ENCODE measurements at places on chromosomes 6 and 20.
A peak's percentile ranks its signal among the peaks of the same experiment; 100 is the strongest.

GRCh38 chr20:24659835-24660234 lies 190.4 kb downstream of the SYNDIG1 start:
- DNase-seq: no peak

GRCh38 chr20:11124849-11125505 lies 451.2 kb upstream of the JAG1 start:
- DNase-seq: no peak

GRCh38 chr6:149093643-149094042 lies 223.9 kb upstream of the TAB2 start:
- DNase-seq: no peak

DNA sequence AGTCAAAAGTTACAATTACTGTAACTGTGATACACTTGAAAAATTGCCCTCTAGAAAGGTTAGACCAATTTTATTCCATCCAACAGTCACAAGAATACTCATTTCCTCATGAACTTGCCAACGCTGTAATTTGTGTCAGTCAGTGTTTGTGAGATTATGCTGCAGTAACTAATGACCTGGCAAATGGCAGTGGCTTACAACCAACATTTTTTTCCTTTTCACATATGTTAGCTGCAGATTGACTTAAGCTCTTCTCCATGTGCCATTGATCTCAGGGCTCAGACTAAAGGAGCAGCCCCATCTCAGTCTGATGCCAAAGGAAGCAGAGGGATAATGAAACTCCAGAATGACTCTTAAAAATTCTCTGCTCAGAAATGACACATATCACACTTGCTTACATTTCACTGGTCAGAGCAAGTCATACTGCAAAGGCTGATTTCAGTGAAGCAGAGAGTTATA lies 92.3 kb upstream of the ELOVL5 start:
- DNase-seq: no peak

DNA sequence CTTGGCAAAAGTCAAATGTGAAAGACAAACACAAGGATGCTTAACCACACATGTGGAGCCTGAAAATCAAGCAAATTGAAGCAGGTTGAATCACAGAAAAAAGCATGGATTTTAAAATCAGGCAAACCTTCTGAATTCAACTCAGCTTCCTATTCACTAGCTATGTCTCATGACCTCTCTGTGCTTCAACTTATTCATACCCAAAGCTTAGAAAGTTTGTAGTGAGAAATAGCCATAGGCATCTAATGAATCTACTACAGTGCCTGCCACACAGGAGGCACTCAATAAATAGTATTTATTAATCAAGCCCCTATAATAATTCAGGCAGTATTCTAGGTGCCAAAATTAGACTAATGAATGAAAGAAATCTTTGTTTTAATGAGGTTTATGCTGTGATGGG lies 112.2 kb upstream of the TNFAIP3 start:
- DNase-seq: no peak

- peak; percentile 43 for DNase-seq
These were observed 138.8 kb downstream of the HIVEP1 start for GRCh38 chr6:12150812-12151432.

GRCh38 chr6:154232013-154232910 lies 124.3 kb downstream of the IPCEF1 start:
- DNase-seq: peak; percentile 40

DNA sequence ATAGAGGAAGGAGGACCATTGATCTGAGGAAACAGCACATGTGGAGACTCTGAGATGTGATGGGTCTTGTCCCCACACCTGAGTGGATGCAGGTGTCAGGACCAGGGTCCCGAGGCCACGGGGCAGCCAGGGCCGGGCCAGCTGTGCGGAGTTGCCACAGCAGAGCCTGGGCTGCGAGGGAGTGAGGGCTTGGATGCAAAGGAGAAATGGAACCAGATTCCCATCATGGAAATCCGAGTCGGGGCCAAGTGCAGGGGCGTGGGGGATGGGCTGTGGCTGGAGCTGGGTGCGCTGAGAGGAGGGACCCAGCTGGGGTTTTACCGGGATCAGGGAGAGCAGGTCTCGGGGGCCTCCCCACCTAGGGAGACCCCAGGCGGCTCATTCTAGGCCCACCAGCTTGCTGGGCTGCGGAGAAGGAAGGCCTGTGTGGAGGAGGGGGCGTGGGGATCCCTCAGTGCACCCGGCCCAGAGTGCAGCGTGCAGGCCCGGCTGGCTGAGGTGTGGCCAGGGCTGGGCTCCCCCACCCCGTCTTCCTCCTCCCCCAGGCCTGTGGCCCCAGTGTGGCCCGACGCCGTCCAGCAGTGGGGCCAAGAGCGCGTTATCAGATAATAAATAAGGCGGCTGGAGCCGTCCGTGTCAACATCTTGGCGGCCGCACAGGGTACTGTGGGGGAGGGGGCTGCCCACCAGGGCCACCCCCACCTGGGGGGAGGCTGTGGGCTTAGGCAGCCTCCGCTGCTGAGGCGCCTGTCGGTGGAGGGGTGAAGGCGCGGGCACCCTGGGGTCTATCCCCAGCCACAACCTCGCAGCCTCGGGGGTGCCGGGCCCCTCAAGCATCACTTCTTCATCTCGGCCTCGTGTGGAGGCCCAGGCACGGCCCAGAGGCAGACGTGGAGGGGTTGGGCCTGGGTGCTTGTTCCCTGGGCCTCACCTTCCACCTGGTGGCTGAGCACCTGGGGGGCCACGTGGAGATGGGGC lies 17.2 kb downstream of the GATA5 start:
- no peak for DNase-seq

- no peak for DNase-seq
These were observed 280.3 kb upstream of the JARID2 start for GRCh38 chr6:14965424-14966075.

GRCh38 chr20:23909390-23909789 lies 29.8 kb upstream of the CST5 start:
- no peak for DNase-seq

DNA sequence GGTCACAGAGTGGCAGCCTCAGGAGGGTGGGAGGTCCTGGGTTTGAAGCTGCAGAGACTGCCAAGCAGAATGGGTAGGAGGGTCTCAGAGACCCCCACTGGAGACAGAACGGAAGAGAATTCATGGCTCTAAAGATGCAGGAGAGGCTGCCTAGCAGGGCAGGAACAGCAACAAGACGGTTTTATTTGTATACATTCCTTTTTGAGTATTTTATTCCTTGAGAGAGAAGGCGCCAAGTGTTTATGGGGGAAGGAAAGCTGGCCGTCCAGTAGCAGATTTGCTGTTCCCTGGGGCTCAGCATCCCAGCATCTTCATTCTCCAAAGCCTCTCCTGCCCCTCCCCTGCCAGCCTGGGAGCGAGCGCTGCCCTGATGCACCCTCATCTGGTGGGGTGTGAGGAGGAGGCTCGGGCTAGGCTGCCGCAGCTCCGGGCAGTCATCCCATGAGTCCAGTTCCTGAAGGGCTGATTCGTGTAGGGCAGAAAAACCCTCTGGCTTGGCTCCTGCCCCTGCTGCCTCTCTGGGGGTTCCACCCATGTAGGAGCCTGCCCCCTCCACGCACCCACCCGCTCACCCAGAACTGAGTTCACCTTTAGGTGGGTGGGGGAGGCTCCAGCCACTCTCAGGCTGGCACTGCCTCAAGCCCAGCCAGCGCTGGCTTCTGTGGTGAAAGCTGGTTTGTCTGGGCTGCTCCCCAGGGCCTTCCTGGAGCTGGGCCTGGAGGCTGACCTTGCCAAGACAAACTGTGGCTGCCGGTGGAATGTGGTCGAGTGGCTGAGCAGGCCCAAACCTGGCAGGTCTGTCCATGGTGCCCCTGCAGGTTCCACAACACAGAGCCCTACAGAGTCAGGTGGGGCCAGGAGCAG lies 32.4 kb downstream of the CPXM1 start:
- no peak for DNase-seq

- DNase-seq: no peak
These were observed 397.3 kb downstream of the LAMA2 start for GRCh38 chr6:129280293-129280644.
